ENCODE measurements at places on chromosomes 16 and 17. TPM values are rescaled to one million over a fixed set of nuclear protein-coding genes. Genes with fewer than 3 reads are reported as not detected.

The ARHGAP23 gene
- 69.7 TPM for total RNA-seq

The HLF gene
- total RNA-seq: 19.8 TPM

The CCNF gene
- 52.4 TPM for total RNA-seq

The MYLK3 gene
- total RNA-seq: 1.8 TPM

The FBXL20 gene
- 11.2 TPM for total RNA-seq

The KRT35 gene
- total RNA-seq: not detected

The CLEC10A gene
- total RNA-seq: not detected

The KRT32 gene
- not detected for total RNA-seq

The MMP28 gene
- not detected for total RNA-seq

GRCh38 chr17:74485022-74485743 lies 18.7 kb downstream of the CD300A start:
- DNase-seq: no peak
- no peaks in the 10 kb centered on the region for H3K36me3 ChIP-seq
- H3K4me1 ChIP-seq: no peaks in the 10 kb centered on the region

DNA sequence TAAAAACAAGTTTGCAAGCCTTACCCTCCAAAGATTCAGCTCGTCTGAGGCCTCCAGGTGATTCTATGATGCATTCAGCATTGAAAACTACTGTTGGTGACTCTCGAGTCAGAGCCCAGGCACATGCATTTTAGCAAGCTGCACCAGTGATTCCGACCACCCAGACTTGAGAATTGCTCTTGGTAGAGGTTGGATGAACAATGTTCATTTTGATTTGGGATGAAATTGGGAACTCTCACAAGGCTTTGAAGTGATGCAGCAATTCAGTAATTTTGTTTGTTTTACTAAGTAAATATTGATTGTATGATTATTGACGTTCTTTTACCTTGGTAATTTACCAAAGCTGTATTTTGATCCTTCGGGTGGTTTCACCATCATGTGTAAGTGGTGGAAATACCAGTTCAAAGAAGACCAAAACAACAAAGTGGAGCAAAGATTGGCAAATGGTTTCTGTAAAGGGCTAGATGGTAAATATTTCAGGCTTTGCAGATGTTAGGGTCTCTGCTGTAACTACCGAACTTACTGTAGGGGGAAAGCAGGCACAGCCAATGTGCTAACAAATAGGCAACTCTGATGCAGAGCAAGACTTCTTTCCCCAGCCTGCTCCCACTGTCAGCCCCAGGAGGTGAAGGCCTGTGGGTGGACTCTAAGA lies 11.8 kb downstream of the ALDH3A2 start:
- no peak overlapping the region for H3K4me3 ChIP-seq
- H3K36me3 ChIP-seq: no peaks in the 10 kb centered on the region
- peak; percentile 41 for DNase-seq
- no peaks in the 10 kb centered on the region for H3K27me3 ChIP-seq

DNA sequence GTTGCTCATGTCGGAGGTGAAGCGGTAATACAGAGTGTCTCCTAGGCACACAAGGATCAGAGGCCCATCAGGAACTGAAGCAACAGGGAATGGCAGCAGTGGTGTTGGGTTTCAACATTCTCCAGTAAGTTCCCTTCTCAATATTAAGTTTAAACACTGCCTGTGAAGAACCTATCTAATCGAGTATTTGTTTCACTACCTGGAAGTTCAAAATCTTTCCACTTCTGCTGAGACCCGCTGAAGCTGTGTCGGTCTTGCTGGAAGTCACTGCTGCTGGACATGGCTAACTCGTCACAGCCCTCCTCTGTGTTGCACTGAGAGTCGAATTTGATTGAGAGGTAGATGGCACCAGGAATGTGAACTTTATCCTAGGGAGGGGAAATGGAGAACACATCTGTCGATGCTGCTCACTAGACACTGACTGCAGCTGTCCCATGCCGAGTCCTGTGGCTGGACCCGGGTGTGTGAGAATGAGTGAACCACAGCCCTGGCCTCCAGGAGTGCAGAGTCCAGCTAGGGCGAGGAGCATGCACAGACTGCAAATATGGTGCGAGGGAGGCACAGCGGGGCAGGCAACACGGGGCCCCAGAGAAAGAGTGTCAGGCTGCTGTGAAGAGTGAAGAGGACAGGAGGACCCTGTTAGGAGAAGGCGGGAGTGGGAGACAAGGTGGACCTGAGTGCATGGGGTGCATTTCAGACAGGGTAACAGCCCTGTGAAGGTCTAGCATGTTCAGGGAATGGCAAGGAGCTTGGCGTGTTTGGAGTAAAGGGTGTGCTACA lies 50.1 kb upstream of the ATP2A3 start:
- no peak for DNase-seq
- H3K36me3 ChIP-seq: no peaks in the 10 kb centered on the region
- H3K27ac ChIP-seq: no peak overlapping the region
- no peaks in the 10 kb centered on the region for H3K27me3 ChIP-seq
- no peaks in the 10 kb centered on the region for H3K4me1 ChIP-seq

DNA sequence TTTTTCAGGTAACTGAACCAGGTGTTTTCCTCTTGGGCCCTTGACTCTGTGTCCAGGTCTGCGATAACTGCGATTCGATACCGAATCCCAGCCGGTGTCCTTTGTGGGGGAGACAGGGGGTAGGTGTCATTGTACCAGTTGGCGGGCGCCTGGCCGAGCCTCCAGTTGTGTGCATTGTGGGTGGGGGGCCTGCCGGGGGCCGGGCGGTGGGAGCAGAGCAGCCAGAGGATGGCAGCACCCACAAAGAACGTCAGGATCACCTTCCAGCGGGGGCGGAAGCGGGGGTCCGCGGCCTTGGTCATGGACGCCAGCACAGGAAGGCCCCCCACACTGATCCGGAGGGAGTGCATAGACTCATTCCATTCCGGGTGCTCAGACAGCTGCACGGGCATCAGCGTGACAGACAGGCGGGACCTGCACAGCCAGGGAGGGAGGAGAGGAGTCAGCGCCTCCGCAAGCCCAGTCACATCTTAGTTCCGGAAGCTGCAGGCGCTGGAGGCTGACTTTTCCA lies 12.3 kb downstream of the CANT1 start:
- H3K27me3 ChIP-seq: no peaks in the 10 kb centered on the region
- H3K36me3 ChIP-seq: 0 out of 2 replicates have a peak, but pooled peaks cover 3% of the 10 kb centered on the region
- H3K4me1 ChIP-seq: no peaks in the 10 kb centered on the region
- no peak overlapping the region for H3K4me3 ChIP-seq
- DNase-seq: no peak

- no peak overlapping the region for H3K27ac ChIP-seq
- no peaks in the 10 kb centered on the region for H3K4me1 ChIP-seq
- H3K4me3 ChIP-seq: no peak overlapping the region
- H3K27me3 ChIP-seq: no peaks in the 10 kb centered on the region
- DNase-seq: no peak
These were observed 70.8 kb upstream of the PMFBP1 start for GRCh38 chr16:72242757-72243156.

- no peaks in the 10 kb centered on the region for H3K36me3 ChIP-seq
- no peak overlapping the region for H3K27ac ChIP-seq
- H3K4me1 ChIP-seq: no peaks in the 10 kb centered on the region
- no peak overlapping the region for H3K4me3 ChIP-seq
These were observed 385.7 kb upstream of the TNRC6C start for GRCh38 chr17:77572851-77573250.

DNA sequence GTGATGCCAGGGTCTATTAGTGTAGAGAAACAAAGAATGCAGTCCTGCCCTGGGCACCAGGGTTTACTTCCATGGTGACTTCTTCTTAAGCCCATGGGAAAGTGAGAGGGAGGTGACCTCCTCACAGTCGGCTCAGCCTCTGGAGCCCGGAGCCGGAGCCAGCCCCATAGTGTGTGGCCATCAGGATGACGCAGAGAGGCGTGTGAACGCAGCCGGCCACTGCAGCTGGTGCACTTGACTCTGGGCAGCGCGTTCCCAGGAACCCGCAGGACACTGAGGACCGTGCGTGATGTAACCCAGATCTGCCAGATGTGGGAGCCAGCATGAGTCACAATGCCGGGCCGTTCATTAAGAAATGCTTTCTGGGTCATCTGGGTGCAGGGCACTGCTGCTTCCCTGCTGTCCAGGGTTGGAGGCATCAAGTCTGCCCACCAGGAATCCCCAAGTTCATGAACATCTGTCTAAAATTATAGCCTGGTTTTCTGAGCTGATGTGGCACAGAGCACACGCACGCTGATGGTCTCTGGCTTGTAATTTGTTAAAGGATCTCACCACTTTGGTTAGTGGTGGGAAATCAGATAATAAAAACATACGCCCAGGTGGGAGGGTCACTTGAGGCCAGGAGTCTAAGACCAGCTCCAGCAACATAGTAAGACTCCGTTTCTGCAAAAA lies 114.1 kb downstream of the PITPNC1 start:
- no peak for DNase-seq
- H3K4me3 ChIP-seq: no peak overlapping the region
- H3K27me3 ChIP-seq: no peaks in the 10 kb centered on the region

DNA sequence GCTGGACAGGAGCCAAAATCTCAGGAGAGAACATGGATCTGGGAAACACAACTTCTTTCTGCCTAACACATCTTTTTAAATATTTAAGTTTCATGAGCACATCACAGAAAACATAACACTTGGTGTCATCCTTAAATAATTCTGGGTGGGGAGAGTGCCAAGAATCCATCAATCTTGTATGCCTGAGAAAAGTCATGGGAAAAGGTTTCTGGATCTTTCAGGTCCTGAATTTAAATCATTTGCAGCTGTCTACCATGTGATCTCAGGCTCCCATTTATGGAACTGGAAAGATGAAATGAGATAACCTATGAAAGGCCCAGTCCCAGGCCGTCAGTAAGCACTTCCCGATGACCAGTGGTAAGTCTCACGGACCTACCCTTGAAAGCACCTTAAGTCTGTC lies 15.1 kb downstream of the CDH11 start:
- H3K27ac ChIP-seq: no peak overlapping the region
- H3K4me3 ChIP-seq: no peak overlapping the region
- no peaks in the 10 kb centered on the region for H3K36me3 ChIP-seq
- no peak for DNase-seq

DNA sequence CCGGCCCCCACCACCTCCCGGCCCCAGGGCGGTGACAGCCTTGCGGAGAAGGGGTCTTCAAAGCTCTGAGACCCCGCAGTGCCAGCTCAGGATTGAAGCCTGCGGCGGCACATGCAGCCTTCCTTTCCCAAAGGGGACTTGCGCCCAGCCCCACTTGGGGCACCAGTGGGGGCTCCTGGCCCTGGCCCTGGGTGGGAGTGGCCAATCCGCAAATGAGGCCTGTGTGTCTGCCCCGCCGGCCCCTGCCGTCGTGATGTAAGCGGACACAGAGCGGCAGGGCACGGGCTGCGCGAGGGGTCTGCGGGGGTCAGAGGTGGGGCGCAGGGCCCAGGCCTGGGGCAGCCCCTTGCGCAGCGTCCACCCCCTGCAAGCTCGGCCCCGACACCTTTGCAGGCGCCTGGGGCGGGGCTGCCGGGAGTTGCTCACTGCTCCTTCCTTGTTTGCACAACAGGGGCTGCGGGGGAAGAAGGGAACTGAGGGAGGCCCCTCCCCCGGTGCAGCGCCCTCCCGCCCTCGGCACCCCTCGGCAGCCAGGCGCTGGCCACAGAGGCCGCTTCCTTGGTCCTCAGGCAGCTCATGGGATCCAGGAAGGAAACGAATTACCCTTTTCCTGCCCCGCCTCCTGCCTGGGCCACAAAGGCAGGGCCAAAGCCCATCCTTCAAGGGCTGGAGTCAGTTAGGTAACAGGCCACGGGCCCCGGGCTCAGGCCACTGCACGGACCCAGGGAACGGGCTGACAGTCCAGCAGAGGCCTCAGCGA lies 2.9 kb downstream of the SLC16A3 start:
- peaks cover 56% of the 10 kb centered on the region for H3K4me1 ChIP-seq
- H3K27ac ChIP-seq: no peak overlapping the region
- H3K27me3 ChIP-seq: no peaks in the 10 kb centered on the region
- H3K36me3 ChIP-seq: no peaks in the 10 kb centered on the region

- H3K27me3 ChIP-seq: no peaks in the 10 kb centered on the region
- peaks cover 19% of the 10 kb centered on the region for H3K4me1 ChIP-seq
- DNase-seq: no peak
- H3K4me3 ChIP-seq: no peak overlapping the region
- no peaks in the 10 kb centered on the region for H3K36me3 ChIP-seq
- no peak overlapping the region for H3K27ac ChIP-seq
These were observed 43.6 kb upstream of the YPEL2 start for GRCh38 chr17:59287891-59288290.

DNA sequence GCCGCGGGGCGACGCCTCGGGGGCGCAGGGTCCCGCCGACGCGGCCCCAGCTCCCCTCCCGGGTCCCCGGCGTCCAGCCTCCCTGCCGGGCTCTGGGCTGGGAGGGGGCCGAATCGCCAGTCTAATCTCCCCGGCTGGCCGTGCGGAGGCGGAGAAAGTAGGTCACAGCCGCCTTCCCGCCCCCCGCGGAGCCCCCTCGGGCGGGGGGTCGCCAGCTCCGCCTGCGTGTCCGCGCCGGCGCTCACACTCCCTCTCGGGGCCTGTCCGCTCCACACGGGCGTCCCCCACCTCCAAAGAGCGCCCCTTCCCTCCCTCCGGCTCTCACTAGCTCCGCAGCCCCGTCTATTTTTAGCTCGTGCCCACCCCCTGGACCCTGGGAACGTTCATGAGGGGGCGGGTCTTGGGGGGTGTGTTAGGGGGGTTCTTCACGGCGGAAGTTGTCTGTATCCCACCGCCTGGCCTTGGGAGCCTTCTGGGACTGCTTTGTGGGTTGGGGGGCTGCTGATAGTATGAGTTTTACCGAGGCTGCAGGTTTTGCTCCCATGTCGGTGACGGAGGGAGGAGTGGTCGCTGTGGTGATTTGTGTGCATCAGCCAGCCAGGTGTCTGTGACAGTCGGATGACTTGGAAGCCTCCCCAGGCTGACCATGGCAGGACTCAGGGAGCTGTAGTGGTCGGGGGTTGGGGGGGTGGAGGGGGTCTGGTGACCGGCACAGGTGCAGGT lies 1.1 kb downstream of the ATP1B2 start:
- H3K36me3 ChIP-seq: no peaks in the 10 kb centered on the region
- H3K27ac ChIP-seq: no peak overlapping the region
- no peak for DNase-seq
- H3K4me1 ChIP-seq: no peaks in the 10 kb centered on the region
- H3K4me3 ChIP-seq: peak overlapping the region; percentile 35

DNA sequence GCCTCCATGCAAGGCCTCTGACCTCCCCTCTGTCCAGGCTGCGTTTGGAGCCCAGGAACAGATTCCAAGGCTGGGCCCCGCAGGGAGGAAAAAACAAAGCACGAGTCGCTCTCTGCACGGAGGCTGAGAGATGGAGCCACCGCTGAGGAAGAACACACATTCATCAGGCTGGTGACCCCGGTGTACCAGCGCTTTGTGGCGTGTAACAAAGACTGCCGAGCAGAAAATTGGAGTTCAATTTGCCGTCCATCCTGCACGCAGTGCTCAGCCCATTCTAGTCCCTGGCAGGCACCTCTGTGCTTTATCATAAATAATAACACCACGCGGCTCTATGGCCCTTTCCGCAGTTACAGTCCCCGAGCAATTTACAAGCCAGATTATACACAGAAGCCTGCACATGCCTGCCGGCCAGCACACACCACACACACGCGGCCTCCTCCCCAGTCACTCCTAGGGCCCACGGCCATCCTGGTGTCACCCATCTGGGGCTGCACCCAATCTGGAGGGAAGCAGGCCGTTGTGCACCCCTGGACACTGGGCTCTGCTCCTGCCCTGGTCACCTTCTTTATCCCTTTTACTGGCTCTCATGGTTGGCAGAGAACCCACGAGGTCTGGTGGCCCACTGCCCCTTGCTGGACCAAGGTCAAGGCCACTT lies 124.4 kb downstream of the SDK2 start:
- no peaks in the 10 kb centered on the region for H3K4me1 ChIP-seq
- H3K27me3 ChIP-seq: peaks cover 3% of the 10 kb centered on the region
- no peaks in the 10 kb centered on the region for H3K36me3 ChIP-seq
- H3K4me3 ChIP-seq: no peak overlapping the region
- no peak overlapping the region for H3K27ac ChIP-seq

- no peaks in the 10 kb centered on the region for H3K36me3 ChIP-seq
- no peak overlapping the region for H3K4me3 ChIP-seq
These were observed 26.5 kb upstream of the ZFHX3 start for GRCh38 chr16:73074382-73074781.

All from Caco-2 (cell line).